ENCODE measurements at places on chromosomes 4 and X.

DNA sequence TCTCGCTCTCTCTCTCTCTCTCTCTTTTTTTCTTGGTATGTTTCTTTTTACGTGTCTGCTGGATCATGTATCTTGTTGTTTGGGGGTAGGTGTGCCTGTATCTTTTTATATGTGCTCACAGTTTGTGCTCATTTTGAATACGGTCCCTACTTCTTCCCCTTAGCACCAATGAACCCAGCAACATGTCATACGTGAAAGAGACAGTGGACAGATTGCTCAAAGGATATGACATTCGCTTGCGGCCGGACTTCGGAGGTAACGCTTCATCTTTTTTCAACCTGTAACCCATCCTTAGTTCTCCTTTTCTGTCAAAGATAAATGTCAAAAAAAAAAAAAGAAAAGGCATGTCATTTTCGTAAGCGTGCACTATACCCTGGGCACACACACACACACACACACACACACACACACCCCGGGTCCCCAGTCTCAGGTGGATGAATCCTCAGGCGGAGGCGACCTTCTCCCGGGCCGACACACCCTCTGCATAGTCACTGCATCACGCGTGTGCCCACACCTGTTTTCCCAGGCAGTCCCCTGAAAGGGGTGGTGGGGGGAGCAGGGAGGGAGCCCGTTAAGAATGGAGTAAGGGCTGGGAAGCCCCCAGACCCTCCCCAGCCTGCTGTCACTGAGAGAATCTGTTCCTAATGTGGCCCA, 511 bp downstream of the GABRB1 start:
- no peak for DNase-seq

DNA sequence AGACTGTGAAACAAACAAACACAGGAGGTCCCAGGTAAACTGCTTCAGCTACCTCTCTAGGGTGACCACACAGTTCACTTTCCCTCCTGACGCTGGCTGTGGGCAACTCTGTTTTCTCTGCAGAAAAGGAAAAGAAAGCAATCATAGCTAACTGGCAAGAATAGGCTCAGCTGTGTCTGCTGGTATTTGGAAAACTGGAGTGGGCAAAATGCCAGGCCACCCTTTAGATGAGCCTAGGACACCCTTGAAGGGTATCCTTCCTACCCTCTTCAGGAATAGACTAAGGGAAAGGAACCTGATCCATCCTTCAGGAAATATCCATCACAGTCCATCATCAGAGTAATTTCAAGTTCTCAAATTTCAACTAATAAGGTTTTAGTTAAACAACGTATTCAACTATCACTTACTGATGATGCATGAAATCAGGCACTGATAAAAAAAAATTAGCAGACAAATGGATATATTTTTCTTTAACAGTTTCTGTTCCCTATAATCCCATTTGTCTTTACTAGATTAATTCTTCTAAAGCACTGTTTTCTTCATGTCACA, 60.9 kb downstream of the CAMK2D start:
- no peak for DNase-seq

DNA sequence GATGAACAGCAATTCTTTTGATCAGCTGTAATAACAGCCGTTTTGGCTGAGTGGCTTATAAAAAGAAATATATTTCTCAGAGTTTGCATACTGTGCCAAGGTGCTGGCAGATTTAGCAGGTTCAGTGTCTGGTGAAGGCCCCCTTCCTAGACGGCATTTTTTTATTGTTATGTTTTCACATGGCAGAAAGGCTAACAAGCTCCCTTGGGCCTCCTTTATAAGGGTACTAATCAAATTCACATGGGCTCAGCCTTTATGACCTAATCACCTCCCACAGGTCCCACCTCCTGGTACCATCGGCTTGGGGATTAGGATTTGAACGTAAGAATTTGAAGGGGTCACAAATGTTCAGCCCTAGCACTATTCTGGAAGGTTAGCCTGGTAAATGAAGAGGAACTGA, 431.9 kb downstream of the SPOCK3 start:
- no peak for DNase-seq

- no peak for DNase-seq
Observed at GRCh38 chr4:184143770-184144564, 73.7 kb downstream of the ENPP6 start.

DNA sequence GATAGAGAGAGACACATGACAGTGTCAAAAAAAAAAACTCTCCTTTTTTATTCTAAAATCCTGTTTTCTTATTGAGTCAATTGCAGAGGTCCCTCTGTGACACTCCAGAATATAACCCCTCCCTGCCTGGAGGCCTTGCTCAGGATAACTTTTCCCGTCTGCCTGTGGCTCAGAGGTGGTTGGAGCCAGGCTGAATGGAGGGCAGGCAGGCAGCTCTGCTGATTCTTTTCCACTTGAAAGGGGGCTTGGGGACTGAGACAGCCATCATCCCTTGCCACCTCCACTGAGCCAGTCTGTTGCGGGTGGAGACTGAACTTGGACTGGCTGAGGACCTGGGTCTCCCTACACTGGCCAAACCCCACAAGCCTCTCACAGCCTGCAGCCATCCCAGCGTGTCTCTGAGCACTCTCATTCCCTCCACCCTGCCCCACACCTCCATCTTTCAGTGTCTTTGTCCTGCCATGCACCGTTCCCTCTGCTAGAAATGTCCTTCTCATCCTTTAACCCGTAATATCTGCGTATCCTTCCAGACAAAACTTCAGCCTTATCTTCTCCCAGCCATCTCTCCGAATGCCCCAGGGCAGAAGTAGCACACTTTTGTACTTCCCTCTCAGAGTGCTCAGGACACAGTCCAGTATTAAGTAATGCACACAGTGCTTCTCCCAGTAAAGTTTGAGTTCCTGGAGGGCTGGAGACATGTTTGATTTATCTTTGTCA, 139.9 kb downstream of the CHIC2 start:
- DNase-seq = no peak

DNA sequence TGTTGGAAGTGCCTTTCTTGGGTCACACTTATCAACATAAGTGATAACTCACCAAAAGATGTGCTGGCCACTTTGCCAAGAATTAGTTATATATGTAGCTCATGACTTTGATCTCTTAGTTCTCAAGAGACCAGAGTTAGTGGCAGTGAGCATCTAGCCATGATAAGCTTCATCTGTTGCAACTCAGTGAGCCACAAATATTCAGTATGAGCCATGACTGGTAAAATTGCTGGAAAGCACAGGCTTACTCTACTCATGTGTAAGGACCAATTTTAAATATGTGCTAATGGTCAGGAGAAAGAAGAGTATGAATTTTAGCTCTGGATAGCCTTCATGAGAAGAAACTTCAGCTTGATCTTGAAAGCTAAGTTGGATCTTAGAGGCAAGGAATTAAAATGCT, 59.4 kb upstream of the TLL1 start:
- no peak for DNase-seq

DNA sequence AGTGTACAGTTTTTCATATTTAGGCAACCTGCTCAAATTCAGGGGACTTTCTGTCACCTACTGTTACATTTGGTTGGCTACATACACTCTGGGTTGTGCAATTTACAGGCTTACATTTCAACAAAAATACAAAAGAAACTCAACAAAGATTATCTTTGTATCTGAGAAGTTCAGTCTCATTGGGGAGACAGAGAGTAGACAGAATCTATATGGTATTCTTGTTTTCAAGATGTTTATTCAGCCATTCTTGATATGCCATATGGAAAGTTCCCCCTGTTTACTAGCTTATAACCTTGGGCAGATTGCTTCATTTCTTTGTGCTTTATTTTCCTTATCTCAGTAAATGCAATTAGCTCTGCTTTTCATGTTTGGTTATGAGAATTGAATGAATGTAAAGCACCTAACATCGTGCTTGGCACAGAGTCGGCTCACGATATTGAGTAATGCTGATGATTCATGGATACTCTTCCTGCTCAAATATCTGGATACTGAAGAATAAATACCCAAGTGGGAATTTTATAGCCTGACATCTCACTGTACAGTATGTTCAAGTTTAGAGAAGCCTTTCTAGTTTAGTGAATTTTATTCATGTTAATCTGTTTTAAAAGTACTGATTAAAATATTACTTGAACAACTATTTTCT, 96.5 kb upstream of the PACRGL start:
- no peak for DNase-seq

DNA sequence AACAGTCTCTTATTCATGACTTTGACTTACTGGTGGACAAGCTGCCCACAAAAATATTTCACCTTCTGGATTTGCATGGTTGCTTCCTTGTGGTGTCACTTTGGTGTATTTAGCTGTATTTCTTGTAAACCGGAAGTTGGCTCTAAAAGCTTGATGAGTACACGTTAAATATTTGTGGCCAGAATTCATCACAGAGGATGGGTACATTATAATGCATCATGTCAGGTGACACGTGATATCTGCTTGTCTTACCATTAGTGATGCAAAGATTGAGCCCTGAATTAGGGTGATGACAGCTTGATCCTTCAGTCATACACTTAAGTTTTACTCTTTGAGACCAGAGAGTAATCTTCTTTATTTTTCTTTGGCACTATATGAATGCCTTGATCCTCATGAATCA, 188.3 kb upstream of the RPS6KA3 start:
- DNase-seq = no peak

GRCh38 chr4:95232358-95233156, 316.2 kb downstream of the UNC5C start:
- DNase-seq = no peak

- DNase-seq = no peak
Observed at GRCh38 chr4:152515678-152516077, 20.2 kb downstream of the FBXW7 start.

DNA sequence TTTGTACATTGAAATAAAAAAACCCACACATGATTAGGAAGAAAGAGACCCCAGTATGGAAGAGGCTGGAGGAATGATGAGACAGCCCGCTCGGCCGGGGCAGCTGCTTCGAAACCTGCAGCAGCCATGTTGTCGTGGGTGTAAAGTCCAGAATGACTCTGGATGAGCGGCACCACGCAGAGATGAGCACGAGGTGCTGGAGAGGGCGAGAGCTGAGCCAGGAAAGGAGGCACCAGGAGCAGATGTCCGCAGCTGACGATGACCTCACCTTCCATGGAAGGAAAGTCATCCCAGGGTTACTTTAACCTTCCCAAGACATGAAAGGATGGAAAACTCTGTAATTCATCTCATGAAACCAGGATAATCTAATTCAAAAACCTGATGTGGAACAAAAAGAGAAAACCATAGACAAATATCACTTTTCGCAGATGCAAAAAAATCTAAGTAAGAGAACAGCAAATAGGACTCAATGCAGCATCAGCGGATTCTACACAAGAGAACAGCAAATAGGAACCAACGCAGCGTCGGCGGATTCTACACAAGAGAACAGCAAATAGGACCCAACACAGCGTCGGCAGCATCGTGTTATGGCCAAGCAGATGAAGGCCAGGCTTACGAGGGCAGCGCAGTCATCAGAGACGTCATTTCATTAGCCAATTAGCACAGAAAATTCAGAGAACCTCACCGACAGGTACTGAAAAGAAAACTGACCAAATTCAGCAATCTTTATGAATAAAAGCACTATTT, 25.9 kb upstream of the SPON2 start:
- DNase-seq = no peak

- DNase-seq = no peak
Observed at GRCh38 chr4:48439988-48440387, 43.2 kb upstream of the SLC10A4 start.

DNA sequence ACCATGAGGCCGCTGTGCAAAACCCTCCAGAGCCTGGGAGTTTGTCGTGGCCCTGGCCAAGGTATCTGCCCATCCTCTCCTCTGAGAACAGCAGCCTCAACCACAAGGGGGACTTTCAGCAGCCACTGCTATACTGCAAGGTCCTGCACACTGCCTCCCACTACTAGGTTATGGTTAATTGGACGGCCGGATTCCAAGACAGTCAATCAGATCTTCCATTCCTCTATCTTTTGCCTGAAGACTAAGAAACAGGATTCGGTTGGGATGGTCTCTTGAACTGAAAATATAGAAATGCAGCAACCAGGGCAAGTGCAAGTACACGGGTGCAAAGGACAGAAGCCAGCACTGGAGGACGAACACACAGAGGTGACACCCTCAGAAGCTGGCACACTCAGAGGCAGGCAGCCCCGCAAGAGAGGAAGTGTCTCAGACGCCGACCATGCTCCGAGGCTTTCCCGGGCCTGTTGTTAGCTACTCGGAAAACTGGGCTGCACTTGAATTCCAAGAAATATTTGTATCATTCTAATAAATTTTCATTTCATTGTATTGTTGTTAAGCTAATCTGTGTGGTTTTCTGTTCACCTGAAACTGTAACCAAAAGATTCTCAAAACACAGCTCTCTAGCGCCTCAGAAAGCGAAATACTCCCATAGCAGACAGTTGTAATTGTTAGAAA, 63.3 kb downstream of the AFAP1 start:
- no peak for DNase-seq

GRCh38 chrX:9233141-9233540, 199.2 kb upstream of the FAM9B start:
- no peak for DNase-seq

DNA sequence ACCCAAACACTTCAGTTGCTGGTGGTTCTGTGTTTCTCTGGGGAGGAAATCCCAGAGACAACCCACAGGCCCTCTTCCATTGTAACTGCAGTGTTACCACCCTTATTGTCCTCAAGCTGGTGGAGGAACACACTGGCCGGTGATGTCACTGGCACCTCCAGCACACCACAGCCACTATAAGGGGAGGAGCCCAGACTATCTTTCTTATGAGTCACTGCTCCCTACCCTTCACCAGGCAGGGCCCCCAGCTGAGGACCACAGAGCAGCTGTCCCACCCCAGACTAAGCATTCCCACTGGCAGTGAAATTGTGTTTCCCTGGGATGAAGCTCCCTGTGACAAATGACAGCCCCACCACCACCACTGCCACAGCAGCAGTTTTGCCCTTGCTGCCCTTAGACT, 171.8 kb upstream of the FGF16 start:
- no peak for DNase-seq

DNA sequence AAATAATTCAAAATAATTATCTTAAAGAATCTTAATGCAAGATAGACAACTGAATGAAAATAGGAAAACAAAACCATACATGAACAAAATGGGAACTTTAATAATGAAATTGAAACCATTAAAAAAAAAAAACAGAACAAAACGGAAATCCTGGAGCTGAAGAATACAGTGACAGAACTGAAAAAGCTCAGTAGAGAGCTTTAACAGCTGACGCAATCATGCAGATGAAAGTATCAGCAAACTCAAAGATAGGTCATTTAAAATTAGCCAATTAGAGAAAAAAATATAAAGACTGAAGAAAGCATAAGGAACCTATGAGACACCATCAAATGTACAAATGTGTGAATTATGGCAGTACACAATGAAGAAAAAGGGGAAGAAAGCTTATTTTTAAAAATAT, 18.8 kb downstream of the SLC25A31 start:
- DNase-seq = no peak

DNA sequence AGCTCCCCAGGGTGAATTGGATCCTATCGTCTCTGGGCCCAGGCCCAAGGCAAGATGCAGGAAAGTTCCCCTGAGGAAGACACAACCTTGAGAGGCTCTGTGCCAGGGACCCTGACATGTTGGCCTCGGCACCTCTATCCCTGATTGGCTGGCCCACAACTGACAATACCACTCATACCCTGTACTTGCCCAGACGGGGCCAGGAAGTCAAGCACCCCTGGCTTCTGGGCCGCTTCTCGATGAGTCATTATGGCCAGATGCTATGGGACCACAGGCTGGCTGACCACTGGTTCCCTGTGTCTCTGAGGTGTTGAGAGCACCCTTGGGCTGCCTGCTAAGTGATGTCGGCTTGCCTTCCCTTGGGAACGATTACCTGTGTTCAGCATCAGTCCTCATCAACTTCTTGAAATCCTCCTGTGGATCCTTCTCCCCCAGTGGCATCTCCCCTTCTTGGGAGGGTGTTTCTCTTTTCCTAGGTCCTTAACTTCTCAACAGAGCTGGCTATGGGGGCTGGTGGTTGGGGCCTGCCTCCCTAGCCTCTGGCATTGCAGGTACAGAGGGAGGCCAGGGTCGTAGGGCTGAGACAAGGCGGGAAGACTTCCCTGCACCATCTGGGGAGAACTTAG, 54.5 kb upstream of the MAMLD1 start:
- no peak for DNase-seq

All from NCI-H1694 (cell line).